ENCODE measurements at places on chromosomes 3 and 15. TPM values are rescaled to one million over a fixed set of nuclear protein-coding genes. Genes with fewer than 3 reads are reported as not detected.

ERICH6 gene
- total RNA-seq: not detected

DNA sequence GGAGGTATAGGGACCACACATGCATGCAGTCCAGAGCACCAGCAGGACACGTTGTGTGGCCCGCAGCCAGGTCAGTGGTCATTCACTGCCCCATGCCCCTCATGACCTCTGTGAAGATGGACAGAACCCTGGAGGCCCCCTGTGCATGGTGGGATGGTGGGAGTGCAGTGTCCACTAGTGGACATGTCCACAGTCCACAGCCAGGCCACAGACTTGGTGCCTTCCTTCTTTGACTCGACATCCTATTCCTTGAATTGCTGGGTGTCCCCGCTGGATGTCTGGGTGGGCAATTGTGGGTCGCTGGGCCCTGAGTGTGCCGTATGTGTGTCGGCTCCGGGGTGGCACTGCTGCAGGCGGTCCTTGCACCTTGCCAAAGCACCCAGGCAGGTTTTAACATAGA is 35.7 kb downstream of the KLF15 start:
- no peak for DNase-seq

DNA sequence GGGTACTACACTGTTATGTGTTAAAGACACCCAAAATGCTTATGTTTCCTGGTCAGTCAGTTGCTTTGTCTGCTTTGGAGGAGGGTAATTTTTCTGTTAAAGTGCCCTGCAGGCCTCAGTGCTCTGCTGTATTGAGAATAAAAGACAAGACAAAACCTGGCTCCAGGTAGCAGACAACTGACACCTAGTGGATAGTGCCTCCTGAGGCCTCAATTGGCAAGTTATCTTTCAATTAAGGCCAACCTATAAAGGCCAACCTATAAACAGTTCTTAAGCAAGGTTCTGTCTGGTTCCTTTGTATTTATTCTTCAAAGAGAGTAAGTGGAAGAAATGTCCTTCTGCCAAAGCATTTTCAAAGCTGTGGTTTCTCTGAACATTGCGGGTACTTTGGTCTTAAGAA is 773.8 kb downstream of the MECOM start:
- peak; percentile 61 for DNase-seq

DNA sequence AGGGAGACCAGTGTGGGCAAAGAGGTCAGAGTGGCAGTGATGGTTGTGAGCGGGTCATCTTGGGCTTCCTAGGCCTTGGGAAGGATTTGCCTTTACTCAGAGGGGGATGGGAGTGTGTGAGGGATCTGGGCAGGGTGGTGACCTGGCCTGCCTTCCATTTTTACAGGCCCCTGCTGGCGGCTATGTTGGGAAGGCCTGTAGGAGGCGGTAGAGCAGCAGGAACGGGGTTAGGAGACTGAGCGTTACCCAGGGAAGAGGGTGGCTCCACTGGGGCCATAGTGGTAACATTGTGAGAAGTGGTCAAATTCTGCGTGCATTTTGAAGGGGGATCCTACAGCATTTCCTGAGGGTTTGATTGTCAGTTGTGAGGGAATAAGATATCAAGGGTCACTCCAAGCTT is 307.3 kb upstream of the CTDSPL start:
- peak; percentile 21 for DNase-seq

DNA sequence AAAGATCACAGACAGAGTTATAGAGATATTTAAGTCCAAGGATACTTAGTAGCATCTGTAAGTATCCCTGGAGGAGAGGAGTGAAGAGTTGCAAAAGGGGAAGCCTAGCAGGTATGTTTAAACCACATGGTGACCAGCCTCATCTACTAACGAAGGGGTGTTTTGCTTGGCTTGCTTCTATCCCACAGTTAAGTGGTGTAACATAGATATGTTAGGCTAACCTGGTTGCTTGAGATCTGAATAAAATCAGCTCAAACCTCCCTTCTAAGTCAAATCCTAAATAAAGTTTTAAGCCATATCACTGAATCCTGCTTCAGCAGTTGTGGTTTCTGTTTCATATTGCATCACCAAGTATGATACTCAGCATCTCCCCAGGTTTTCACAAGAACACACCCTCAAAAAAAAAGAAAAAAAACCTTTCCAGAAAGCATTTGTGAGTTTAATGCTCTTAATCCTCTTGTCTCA is 880.2 kb downstream of the ROBO1 start:
- no peak for DNase-seq
